ENCODE measurements at places on chromosomes 1 and 21. TPM values are rescaled to one million over a fixed set of nuclear protein-coding genes. Genes with fewer than 3 reads are reported as not detected.

OR6K3 gene
- polyA plus RNA-seq: not detected

ADGRL2 gene
- 25.3 TPM for polyA plus RNA-seq

ELAPOR1 gene
- polyA plus RNA-seq: 0.24 TPM

SPRR2F gene
- 135 TPM for polyA plus RNA-seq

PEX19 gene
- polyA plus RNA-seq: 8.1 TPM

CLCNKB gene
- polyA plus RNA-seq: not detected

GSTM4 gene
- polyA plus RNA-seq: 26.4 TPM

EYA3 gene
- 7.3 TPM for polyA plus RNA-seq

PADI2 gene
- 0.58 TPM for polyA plus RNA-seq

C1orf35 gene
- 18.4 TPM for polyA plus RNA-seq

ACKR1 gene
- polyA plus RNA-seq: 35.9 TPM
